ENCODE measurements at places on chromosomes 7 and 10.

- H3K27ac ChIP-seq = no peak overlapping the region
- no peaks in the 10 kb centered on the region for H3K27me3 ChIP-seq
- H3K4me3 ChIP-seq = peak overlapping the region; percentile 76
- peak; percentile 46 for DNase-seq
- no peaks in the 10 kb centered on the region for H3K36me3 ChIP-seq
Observed at GRCh38 chr7:149285603-149286002, 23.6 kb downstream of the ZNF783 start.

- H3K36me3 ChIP-seq = peaks cover 3% of the 10 kb centered on the region
- H3K4me1 ChIP-seq = peaks cover 2% of the 10 kb centered on the region
- no peak overlapping the region for H3K4me3 ChIP-seq
Observed at GRCh38 chr7:100891568-100892247, 2.2 kb upstream of the UFSP1 start.

GRCh38 chr7:137576481-137576880 is 232.9 kb upstream of the PTN start:
- H3K4me3 ChIP-seq = no peak overlapping the region
- no peak for DNase-seq
- no peaks in the 10 kb centered on the region for H3K4me1 ChIP-seq
- no peaks in the 10 kb centered on the region for H3K27me3 ChIP-seq
- no peaks in the 10 kb centered on the region for H3K36me3 ChIP-seq

- no peak for DNase-seq
- H3K4me3 ChIP-seq = no peak overlapping the region
- no peaks in the 10 kb centered on the region for H3K4me1 ChIP-seq
- no peaks in the 10 kb centered on the region for H3K36me3 ChIP-seq
Observed at GRCh38 chr10:31972519-31973041, 43.9 kb upstream of the ARHGAP12 start.

DNA sequence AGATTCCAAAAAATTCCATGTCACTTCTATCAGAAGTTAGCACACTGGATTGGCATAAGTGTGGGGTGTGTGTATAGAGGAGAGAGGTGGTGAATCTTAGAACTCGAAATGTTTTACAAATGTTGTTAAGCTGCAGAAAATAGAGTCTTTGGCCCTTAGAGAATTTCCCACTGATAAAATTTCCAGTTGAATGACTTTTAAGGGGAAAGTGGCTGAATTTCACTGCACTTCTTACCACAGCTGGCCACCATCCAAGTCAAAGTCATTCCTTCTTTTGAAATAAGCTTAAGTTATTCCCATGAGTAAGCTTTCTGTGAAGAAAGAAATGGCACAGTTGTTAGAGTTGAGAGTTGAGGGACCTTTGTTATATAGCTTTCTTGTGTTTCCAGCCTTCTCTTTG is 13.9 kb downstream of the VCL start:
- H3K4me1 ChIP-seq = peaks cover 3% of the 10 kb centered on the region
- peaks cover 1% of the 10 kb centered on the region for H3K36me3 ChIP-seq
- no peak overlapping the region for H3K4me3 ChIP-seq

GRCh38 chr10:129131457-129132132 is 335.4 kb upstream of the MGMT start:
- no peaks in the 10 kb centered on the region for H3K27me3 ChIP-seq
- no peak overlapping the region for H3K27ac ChIP-seq
- no peaks in the 10 kb centered on the region for H3K36me3 ChIP-seq
- DNase-seq = no peak
- H3K4me3 ChIP-seq = no peak overlapping the region
- H3K4me1 ChIP-seq = no peaks in the 10 kb centered on the region

- H3K27ac ChIP-seq = no peak overlapping the region
- no peaks in the 10 kb centered on the region for H3K4me1 ChIP-seq
- no peaks in the 10 kb centered on the region for H3K36me3 ChIP-seq
- no peak overlapping the region for H3K4me3 ChIP-seq
- no peak for DNase-seq
Observed at GRCh38 chr10:1448252-1448930, 288.9 kb downstream of the ADARB2 start.

GRCh38 chr10:131899116-131899690 is 1.6 kb upstream of the PPP2R2D start:
- H3K4me3 ChIP-seq = no peak overlapping the region
- DNase-seq = no peak
- H3K27me3 ChIP-seq = no peaks in the 10 kb centered on the region
- H3K4me1 ChIP-seq = no peaks in the 10 kb centered on the region
- no peaks in the 10 kb centered on the region for H3K36me3 ChIP-seq
- no peak overlapping the region for H3K27ac ChIP-seq

- H3K27me3 ChIP-seq = no peaks in the 10 kb centered on the region
- no peak overlapping the region for H3K27ac ChIP-seq
- no peaks in the 10 kb centered on the region for H3K4me1 ChIP-seq
- H3K4me3 ChIP-seq = no peak overlapping the region
Observed at GRCh38 chr7:241513-241912, 48.5 kb upstream of the FOXL3 start.

DNA sequence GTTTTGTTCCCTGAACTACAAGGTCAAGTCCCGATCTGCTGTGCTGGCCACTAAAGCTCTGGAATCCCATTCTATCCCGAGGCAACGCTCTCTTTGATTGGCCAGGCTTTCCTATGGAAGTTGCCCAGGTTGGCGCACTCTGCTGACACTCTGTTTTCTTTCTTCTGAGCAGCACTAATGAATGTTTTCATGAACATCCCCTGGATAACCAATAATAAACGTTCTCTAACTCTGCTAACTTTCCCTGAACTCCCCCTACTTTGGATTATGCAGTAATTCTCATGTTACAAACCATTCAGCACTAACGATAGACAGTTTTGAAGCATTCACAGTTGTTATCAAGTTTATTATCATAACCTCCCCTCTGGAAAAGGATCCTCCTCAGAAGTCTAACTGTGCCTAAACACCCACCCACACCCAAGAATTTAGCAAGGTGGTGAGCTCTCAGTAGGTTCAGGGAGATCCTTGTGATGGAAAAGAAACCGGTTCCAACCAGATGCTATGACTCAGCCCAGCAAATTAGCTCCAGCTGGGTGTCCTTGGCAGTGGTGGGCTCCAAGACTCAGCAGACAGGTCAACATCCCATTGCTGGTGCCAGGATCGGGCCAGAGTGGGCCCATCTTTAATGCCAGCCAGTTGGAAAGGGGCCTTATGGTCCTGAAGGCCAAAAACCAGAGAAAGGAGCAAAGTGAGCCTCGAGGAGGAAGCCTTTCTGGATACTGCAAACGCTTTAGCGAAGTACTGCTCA is 68.4 kb downstream of the CREB3L2 start:
- H3K4me3 ChIP-seq = no peak overlapping the region
- H3K27ac ChIP-seq = peak overlapping the region; percentile 54
- peaks cover 26% of the 10 kb centered on the region for H3K4me1 ChIP-seq
- DNase-seq = peak; percentile 72
- H3K27me3 ChIP-seq = no peaks in the 10 kb centered on the region

GRCh38 chr7:137206770-137207169 is 136.8 kb downstream of the PTN start:
- H3K36me3 ChIP-seq = no peaks in the 10 kb centered on the region
- H3K27ac ChIP-seq = no peak overlapping the region
- H3K4me3 ChIP-seq = no peak overlapping the region
- no peaks in the 10 kb centered on the region for H3K4me1 ChIP-seq
- DNase-seq = no peak

DNA sequence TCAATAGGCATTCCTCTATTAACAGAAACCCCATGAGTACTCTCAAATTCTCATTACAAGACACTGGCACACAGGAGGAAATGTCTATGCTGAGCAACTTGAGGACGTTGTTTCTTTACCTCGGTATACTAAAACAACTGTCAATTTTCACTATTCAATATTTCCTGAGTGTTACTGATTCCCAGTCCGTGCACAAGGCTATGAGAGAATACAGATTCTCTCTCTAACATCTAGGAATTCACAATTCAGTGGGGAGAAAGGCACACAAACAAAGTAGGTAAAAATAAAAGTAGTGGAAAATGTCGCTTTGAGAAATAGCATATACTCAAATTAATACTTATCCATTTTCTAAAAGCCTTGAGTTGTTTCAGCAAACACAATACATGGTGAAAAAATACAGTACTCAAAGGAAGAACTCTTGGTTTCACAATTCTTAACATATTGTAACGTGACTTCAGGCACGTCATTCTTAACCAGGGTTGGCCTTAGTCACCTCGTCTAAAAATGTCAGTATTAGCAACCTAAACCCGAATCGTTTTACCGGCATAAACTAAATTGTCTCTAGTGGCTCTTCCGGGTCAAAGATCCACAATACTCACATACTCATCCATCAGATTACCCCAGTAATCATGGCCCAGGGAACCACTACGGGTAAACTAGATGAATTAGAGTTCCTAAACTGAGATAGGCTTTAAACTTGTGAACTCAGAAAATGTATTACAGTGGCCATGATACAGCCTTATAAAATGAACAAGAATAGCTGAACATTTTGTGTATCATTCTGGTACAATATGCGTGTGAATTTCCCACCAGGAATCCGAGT is 1.5 kb downstream of the IPMK start:
- H3K27me3 ChIP-seq = no peaks in the 10 kb centered on the region
- peak; percentile 30 for DNase-seq
- H3K27ac ChIP-seq = peak overlapping the region; percentile 20
- no peaks in the 10 kb centered on the region for H3K4me1 ChIP-seq
- H3K36me3 ChIP-seq = no peaks in the 10 kb centered on the region

GRCh38 chr7:91267171-91267955 is 3.1 kb downstream of the FZD1 start:
- H3K27ac ChIP-seq = no peak overlapping the region
- H3K27me3 ChIP-seq = peaks cover 22% of the 10 kb centered on the region
- peaks cover 9% of the 10 kb centered on the region for H3K4me1 ChIP-seq
- DNase-seq = peak; percentile 51
- no peaks in the 10 kb centered on the region for H3K36me3 ChIP-seq

- H3K36me3 ChIP-seq = no peaks in the 10 kb centered on the region
- DNase-seq = no peak
- no peaks in the 10 kb centered on the region for H3K4me1 ChIP-seq
- H3K4me3 ChIP-seq = no peak overlapping the region
- H3K27ac ChIP-seq = no peak overlapping the region
- no peaks in the 10 kb centered on the region for H3K27me3 ChIP-seq
Observed at GRCh38 chr7:100642534-100642907, 1.2 kb upstream of the TFR2 start.

- H3K4me1 ChIP-seq = no peaks in the 10 kb centered on the region
- H3K36me3 ChIP-seq = no peaks in the 10 kb centered on the region
- H3K27ac ChIP-seq = no peak overlapping the region
- H3K27me3 ChIP-seq = no peaks in the 10 kb centered on the region
Observed at GRCh38 chr10:133195096-133195495, 34.9 kb upstream of the UTF1 start.

- DNase-seq = no peak
- H3K4me1 ChIP-seq = peaks cover 17% of the 10 kb centered on the region
- no peak overlapping the region for H3K4me3 ChIP-seq
- no peak overlapping the region for H3K27ac ChIP-seq
Observed at GRCh38 chr10:103852856-103853255, 2.5 kb downstream of the SH3PXD2A start.

DNA sequence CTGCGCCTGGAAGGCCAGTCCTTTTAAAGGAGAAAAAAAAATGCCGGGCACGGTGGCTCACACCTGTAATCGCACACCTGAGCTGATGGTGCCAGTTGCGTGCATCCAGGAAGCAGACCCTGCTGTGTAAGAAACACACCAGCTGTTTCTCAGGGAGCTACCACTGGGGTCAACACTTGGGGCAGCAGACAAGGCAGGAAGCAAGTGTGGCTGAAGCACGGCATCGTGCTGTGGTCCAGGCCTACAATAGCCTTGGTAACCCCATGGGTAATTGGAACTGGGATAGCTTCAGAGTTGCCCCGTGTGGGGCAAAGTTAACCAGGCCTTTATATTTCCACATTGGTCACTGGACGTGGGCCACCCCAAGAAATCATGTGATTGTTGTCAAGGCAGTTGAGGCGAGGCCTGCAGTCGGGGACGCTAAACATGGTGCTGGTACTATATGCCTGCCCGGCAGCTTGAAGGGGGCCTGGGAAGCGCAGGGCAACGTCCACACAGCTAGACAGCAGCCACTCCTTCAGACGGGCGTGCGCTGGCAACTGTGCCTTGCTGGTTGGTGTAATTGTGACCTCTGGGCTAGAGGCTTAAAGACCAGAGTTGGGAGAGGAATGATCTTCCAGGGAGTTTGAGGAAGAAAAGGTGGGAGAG is 2.5 kb upstream of the TACR2 start:
- DNase-seq = no peak
- H3K27me3 ChIP-seq = no peaks in the 10 kb centered on the region
- H3K4me3 ChIP-seq = no peak overlapping the region
- no peaks in the 10 kb centered on the region for H3K36me3 ChIP-seq
- no peaks in the 10 kb centered on the region for H3K4me1 ChIP-seq

GRCh38 chr7:42407833-42408232 is 170.8 kb upstream of the GLI3 start:
- H3K27me3 ChIP-seq = no peaks in the 10 kb centered on the region
- no peak overlapping the region for H3K27ac ChIP-seq
- H3K4me3 ChIP-seq = no peak overlapping the region
- no peaks in the 10 kb centered on the region for H3K36me3 ChIP-seq

DNA sequence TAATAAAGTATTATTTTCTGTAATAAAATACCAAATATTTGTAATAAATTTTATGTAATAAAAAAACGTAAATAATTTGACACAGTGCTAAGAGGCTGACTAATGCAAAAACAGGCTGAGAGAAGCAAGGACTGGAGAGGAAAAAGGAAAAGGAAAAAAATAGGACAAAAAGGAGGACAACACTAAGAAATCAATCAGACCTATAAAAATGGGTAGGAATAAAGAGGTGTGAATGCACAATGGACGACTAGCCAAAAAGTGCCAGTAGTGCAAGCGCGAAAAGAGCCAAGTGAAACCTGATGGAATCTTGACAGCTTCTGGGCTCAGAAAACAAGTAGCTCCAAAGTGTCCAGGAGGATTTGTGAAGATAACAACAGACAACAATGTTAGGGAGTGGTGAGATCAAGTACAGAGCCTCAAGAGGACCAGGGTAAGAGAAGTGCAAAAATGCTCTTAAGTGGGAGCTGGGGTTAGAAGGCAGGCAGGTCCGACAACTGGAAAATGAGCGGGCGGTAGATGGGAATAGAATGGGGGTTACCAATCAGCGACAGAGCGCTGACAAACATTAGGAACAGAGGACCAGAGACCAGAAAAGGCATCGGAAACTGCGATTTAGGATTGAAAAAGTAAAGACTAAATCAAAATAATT is 1.2 kb downstream of the BRAF start:
- no peaks in the 10 kb centered on the region for H3K4me1 ChIP-seq
- H3K27ac ChIP-seq = no peak overlapping the region

GRCh38 chr10:61882621-61883370 is 18.7 kb upstream of the ARID5B start:
- no peak for DNase-seq
- no peaks in the 10 kb centered on the region for H3K36me3 ChIP-seq
- no peaks in the 10 kb centered on the region for H3K27me3 ChIP-seq
- no peak overlapping the region for H3K27ac ChIP-seq

GRCh38 chr10:11901833-11902475 is 78.8 kb downstream of the PROSER2 start:
- no peak overlapping the region for H3K4me3 ChIP-seq
- H3K27me3 ChIP-seq = no peaks in the 10 kb centered on the region
- peak; percentile 65 for DNase-seq
- H3K4me1 ChIP-seq = peaks cover 5% of the 10 kb centered on the region
- no peaks in the 10 kb centered on the region for H3K36me3 ChIP-seq
